ENCODE measurements at places on chromosomes 6 and 20. TPM values are rescaled to one million over a fixed set of nuclear protein-coding genes. Genes with fewer than 3 reads are reported as not detected.

Gene BACH2
- total RNA-seq, result 4.7 TPM

Gene CFAP61
- total RNA-seq, result 140 TPM

GRCh38 chr6:10482636-10483257 lies 38.4 kb upstream of the GCNT2 start:
- H3K4me1 ChIP-seq, result no peaks in the 10 kb centered on the region
- H3K36me3 ChIP-seq, result no peaks in the 10 kb centered on the region
- DNase-seq, result no peak
- H3K27me3 ChIP-seq, result no peaks in the 10 kb centered on the region
- no peak overlapping the region for H3K27ac ChIP-seq

DNA sequence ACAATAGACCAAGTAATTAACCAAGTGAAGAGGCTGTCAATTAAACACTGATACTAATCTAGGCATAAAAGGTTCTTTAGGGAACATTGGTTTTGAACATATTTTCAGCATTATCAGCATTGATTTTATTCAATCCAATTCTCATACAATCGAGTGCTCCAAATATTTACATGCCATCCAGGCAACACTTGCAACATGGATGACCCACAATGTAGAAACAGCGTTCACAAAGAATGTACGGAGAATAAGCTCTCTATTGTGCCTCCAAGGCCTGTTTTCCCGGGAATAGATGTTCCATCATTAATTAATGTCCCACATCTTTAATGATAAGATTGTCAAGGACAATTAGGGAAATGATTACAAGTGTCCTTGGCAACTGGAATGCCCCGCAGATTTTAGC lies 117.4 kb downstream of the RFX6 start:
- no peaks in the 10 kb centered on the region for H3K27me3 ChIP-seq
- H3K4me1 ChIP-seq, result no peaks in the 10 kb centered on the region
- DNase-seq, result no peak
- no peak overlapping the region for H3K27ac ChIP-seq

- DNase-seq, result no peak
- no peaks in the 10 kb centered on the region for H3K36me3 ChIP-seq
- no peak overlapping the region for H3K27ac ChIP-seq
- peaks cover 21% of the 10 kb centered on the region for H3K27me3 ChIP-seq
- H3K4me3 ChIP-seq, result no peak overlapping the region
These were observed 383.0 kb upstream of the CDH4 start for GRCh38 chr20:60869087-60869486.

DNA sequence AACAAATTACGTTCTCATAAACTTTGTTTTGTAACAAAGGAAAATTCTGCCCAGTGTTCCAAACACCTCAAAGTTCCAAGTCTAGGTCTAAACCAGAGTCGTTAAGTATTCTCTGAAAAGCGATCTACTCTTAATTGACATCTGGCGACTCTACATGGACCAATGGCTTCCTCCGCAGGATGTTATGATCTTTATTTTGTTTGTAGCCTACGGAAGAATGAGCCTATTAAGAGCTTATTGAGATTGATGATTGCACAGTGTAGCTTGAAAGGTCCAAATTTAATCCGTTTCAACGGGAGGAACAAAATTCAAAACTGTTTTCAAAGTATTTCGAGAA lies 61.1 kb downstream of the FAM217A start:
- no peak for DNase-seq
- H3K36me3 ChIP-seq, result no peaks in the 10 kb centered on the region
- H3K4me1 ChIP-seq, result peaks cover 52% of the 10 kb centered on the region

GRCh38 chr20:53739799-53740785 lies 146.5 kb upstream of the ZNF217 start:
- peaks cover 6% of the 10 kb centered on the region for H3K4me1 ChIP-seq
- no peaks in the 10 kb centered on the region for H3K36me3 ChIP-seq
- H3K4me3 ChIP-seq, result peak overlapping the region; percentile 1
- H3K27ac ChIP-seq, result no peak overlapping the region

- no peaks in the 10 kb centered on the region for H3K27me3 ChIP-seq
- no peak overlapping the region for H3K4me3 ChIP-seq
- peaks cover 48% of the 10 kb centered on the region for H3K4me1 ChIP-seq
- H3K36me3 ChIP-seq, result no peaks in the 10 kb centered on the region
- DNase-seq, result no peak
These were observed 5.6 kb downstream of the EEF1A1 start for GRCh38 chr6:73515204-73515655.

Gene PDE7B
- 10.3 TPM for total RNA-seq

GRCh38 chr6:1596088-1596852 lies 13.4 kb upstream of the FOXC1 start:
- peak overlapping the region; percentile 11 for H3K4me3 ChIP-seq
- DNase-seq, result peak; percentile 58
- no peaks in the 10 kb centered on the region for H3K36me3 ChIP-seq
- H3K27me3 ChIP-seq, result peaks cover 34% of the 10 kb centered on the region
- no peak overlapping the region for H3K27ac ChIP-seq

Gene DNAH8
- total RNA-seq, result 0.02 TPM

DNA sequence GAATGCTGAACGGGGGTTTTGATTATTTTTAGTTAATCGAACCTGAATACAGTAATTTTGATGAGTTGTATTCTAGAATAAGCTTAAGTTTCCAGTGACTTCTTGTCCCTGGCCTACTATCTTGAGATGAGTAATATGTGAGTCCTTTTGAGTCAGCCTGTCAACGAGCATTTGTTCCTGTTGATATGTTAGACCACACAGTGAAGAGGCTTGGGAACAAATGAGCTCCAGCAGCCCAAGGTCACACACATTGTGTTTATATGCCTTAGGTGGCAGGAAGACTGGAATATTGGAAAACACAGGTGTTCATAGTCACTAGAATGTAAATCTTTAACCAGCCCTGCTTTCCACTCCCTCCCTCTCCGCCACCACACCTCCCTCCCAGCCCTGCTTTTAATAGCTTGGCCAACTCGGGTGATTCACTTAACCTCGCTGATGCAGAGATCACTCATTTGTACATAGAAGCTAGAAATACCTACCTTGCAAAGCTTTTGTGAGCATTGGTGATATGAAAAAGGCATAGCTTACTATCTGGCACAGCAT lies 9.1 kb downstream of the SMPDL3A start:
- H3K27ac ChIP-seq, result no peak overlapping the region
- H3K36me3 ChIP-seq, result no peaks in the 10 kb centered on the region
- no peaks in the 10 kb centered on the region for H3K27me3 ChIP-seq
- no peak overlapping the region for H3K4me3 ChIP-seq
- DNase-seq, result no peak

DNA sequence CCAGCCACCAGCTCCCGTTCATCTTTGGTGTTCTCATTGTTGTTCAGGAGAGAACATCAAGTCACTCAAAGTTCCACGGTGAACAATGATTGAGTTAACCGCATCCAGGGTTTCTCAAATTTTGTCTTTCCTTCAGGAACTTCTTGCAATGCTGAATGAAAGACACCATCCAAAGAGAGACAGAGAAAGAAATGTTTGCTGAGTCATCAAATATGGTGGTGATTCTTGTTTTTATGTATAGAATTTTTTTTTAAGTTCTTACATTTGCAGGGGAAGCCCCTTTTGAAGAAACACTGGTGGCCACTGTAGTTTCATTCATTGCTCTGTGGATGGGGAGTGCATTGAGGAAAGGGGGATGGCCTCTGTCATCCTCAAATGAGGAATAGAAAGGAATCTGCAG lies 62.3 kb upstream of the ENPP5 start:
- no peaks in the 10 kb centered on the region for H3K27me3 ChIP-seq
- H3K4me1 ChIP-seq, result peaks cover 8% of the 10 kb centered on the region
- H3K4me3 ChIP-seq, result no peak overlapping the region
- no peak for DNase-seq
- H3K36me3 ChIP-seq, result no peaks in the 10 kb centered on the region

Gene GGTLC1
- not detected for total RNA-seq

DNA sequence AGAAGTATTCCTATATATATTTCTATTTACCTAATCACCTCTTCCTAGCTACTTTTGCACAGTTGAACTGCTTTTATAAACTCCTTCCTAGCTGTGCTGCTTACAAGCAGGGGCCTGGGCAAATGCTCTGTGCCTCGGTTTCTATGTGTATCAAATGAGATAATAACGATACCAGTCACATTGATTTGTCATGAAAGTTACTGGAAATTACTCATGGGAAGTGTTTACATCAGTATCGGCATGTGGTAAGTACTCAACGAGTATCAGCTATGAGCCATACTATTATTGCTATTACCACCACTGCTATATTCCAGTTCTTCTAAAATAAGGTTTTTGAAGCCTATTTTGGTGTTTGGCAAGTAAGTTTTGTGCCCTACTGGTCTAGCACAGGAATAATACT lies 4.9 kb downstream of the LAMA4 start:
- DNase-seq, result no peak
- H3K36me3 ChIP-seq, result peaks cover 61% of the 10 kb centered on the region
- peak overlapping the region; percentile 97 for H3K27ac ChIP-seq
- H3K4me3 ChIP-seq, result no peak overlapping the region
- H3K4me1 ChIP-seq, result peaks cover 66% of the 10 kb centered on the region

- peak overlapping the region; percentile 30 for H3K4me3 ChIP-seq
- peaks cover 82% of the 10 kb centered on the region for H3K27me3 ChIP-seq
- H3K4me1 ChIP-seq, result no peaks in the 10 kb centered on the region
These were observed 523 bp downstream of the CPXM1 start for GRCh38 chr20:2799688-2800520.

DNA sequence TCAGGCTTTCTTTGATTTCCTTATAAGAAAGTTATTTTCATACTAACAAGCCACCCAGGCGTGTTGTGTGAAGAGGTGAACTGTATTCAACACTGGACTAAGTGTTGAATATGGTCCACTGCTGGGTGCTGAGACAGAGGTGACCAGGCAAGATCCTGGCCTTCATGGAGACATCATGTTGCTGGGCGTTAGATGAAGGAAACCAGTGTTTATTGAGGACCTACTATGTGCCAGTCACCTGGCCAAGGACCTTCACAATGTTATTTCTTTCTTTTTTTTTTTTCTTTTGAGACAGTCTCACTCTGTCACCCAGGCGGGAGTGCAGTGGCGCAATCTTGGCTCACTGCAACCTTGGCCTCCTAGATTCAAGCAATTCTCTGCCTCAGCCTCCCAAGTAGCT lies 1.9 kb upstream of the TREML1 start:
- peaks cover 41% of the 10 kb centered on the region for H3K27me3 ChIP-seq
- no peak overlapping the region for H3K4me3 ChIP-seq
- no peak overlapping the region for H3K27ac ChIP-seq
- DNase-seq, result no peak
- H3K4me1 ChIP-seq, result no peaks in the 10 kb centered on the region

GRCh38 chr6:105322499-105323225 lies 80.2 kb downstream of the PREP start:
- H3K27me3 ChIP-seq, result no peaks in the 10 kb centered on the region
- H3K27ac ChIP-seq, result no peak overlapping the region
- H3K4me1 ChIP-seq, result peaks cover 5% of the 10 kb centered on the region
- no peak for DNase-seq
- H3K36me3 ChIP-seq, result peaks cover 66% of the 10 kb centered on the region

Gene POU3F2
- not detected for total RNA-seq

GRCh38 chr6:45664707-45665106 lies 287.0 kb upstream of the SUPT3H start:
- H3K36me3 ChIP-seq, result no peaks in the 10 kb centered on the region
- no peak overlapping the region for H3K4me3 ChIP-seq
- H3K27me3 ChIP-seq, result peaks cover 42% of the 10 kb centered on the region
- H3K27ac ChIP-seq, result no peak overlapping the region
- DNase-seq, result no peak

GRCh38 chr20:24097506-24098245 lies 109.1 kb upstream of the GGTLC1 start:
- H3K36me3 ChIP-seq, result no peaks in the 10 kb centered on the region
- H3K27me3 ChIP-seq, result peaks cover 16% of the 10 kb centered on the region
- no peak overlapping the region for H3K4me3 ChIP-seq
- DNase-seq, result no peak

GRCh38 chr6:151553416-151554165 lies 59.8 kb downstream of the CCDC170 start:
- DNase-seq, result no peak
- H3K27ac ChIP-seq, result peak overlapping the region; percentile 46
- no peaks in the 10 kb centered on the region for H3K4me1 ChIP-seq
- H3K4me3 ChIP-seq, result no peak overlapping the region
- H3K27me3 ChIP-seq, result no peaks in the 10 kb centered on the region

Gene BMP7
- total RNA-seq, result 2.5 TPM

- no peaks in the 10 kb centered on the region for H3K27me3 ChIP-seq
- no peak overlapping the region for H3K27ac ChIP-seq
- H3K36me3 ChIP-seq, result no peaks in the 10 kb centered on the region
- peak; percentile 53 for DNase-seq
- no peak overlapping the region for H3K4me3 ChIP-seq
These were observed 175.8 kb upstream of the LRFN2 start for GRCh38 chr6:40762981-40763380.

DNA sequence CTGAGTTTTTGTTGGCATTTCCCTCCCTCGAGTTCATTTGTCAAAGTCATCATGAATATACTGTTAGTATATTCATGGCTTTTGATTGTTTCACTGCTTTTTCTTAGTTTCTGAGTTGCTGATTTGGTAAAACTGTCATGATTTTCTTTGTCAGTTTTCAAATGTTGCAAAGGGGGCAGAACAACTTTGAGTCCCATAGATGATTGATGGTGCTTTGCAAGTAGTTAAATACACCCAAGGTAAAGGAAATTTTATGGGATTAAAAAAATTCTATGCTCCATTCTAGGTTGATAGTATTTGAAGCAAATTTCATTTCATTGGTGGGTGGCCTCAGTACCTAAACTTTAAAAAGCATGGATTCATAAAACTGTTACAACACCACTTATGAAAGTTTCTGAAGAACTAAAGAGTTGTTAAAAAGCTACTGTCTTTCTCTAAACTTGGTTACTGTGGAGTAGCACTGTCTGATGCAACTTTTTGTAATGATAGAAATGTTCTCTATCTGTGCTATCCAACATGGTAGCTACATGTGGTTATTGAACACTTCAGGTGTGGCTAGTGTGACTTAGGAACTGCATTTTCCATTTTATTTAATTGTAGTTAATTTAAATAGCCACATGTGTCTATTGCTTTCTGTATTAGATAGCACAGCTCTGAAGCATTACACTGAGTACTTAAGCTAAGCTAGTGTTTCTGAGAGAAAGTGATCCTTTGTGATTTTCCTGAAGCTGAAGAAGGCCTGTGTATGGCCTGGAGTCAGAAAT lies 153.6 kb downstream of the ZFAND3 start:
- peaks cover 8% of the 10 kb centered on the region for H3K4me1 ChIP-seq
- no peaks in the 10 kb centered on the region for H3K27me3 ChIP-seq
- H3K27ac ChIP-seq, result no peak overlapping the region
- no peak for DNase-seq
- H3K36me3 ChIP-seq, result no peaks in the 10 kb centered on the region

GRCh38 chr6:97563529-97563928 lies 280.5 kb upstream of the MMS22L start:
- H3K4me1 ChIP-seq, result no peaks in the 10 kb centered on the region
- no peak overlapping the region for H3K27ac ChIP-seq
- no peaks in the 10 kb centered on the region for H3K27me3 ChIP-seq
- H3K36me3 ChIP-seq, result no peaks in the 10 kb centered on the region
- DNase-seq, result no peak

Measured in heart right ventricle (tissue), 16 donors.